A172 (cell line): ENCODE measurements at places on chromosomes 7 and 10.

- DNase-seq, result peak; percentile 86
Observed at GRCh38 chr7:109003742-109004141, 434.1 kb downstream of the DNAJB9 start.

DNA sequence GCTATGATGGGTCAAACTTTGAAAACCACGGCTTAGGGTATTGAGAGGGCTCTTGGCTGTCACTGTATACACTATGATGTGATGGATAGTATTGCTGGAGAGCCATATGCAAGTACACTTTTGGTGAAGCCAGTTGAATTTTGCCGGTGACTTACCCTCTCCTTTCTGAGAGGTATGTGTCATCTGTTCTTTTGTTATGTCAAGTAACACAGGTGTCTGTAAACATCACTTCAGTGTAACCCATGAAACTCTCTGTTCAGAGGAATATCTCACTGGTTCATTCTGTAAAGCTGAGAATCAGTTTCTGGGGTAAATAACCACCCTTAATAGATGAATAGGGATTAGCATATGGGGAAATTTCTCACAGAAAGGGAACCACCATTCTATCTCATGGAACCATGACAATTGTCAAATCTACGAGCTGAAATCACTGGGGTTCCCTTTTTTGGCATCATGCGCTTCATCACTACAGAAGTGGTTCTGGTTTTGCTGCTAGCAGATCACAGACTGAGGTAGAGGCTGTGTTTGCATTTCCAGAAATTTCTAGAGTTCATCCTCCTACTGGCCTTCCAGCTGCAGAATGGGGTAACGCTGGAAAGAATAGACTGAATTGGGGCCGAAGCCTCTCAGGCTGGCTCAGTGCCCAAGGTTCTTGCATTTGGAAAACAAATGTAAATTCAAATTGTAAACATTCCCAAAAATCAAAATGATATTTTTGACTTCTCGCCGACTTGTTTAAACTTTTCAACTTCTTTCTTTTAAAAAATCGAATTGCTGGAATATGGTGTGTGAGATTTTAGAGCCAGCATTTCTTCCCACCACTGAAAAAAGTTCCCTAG, 83.3 kb upstream of the CREB5 start:
- no peak for DNase-seq

GRCh38 chr7:22210355-22210754, 146.6 kb downstream of the RAPGEF5 start:
- DNase-seq, result peak; percentile 60

DNA sequence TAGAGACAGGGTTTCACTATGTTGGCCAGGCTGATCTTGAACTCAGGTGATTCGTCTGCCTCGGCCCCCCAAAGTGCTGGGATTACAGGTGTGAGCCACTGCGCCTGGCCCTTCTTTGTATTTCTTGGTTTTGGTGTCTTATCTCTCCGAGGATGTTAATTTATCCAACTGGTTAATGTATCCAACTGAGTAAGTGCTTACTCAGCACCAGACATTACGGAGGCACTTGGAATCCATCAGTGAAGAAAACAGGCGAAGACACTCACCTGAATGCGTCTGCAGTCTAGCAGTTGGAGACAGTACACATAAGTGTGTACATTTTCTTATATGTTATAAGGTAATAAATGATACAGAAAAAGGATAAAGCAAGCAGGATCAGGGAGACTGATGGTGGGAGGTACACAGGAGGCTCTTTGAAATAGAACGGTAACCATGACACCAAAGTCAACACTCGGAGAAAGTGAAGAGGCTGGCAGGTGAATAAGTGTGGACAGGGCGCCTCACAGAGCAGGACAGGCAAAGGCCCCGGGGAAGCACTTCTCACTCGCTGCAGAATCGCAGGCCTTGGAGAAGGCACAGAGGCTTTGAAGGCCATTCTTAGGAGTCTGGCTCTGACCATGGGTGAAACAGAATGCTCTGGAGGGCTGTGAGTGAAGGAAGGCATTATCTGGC, 73.1 kb downstream of the LANCL2 start:
- no peak for DNase-seq

- no peak for DNase-seq
Observed at GRCh38 chr10:6916601-6917000, 336.5 kb upstream of the PRKCQ start.

GRCh38 chr10:104307576-104308438, 30.5 kb downstream of the ITPRIP start:
- DNase-seq, result no peak

GRCh38 chr10:78260141-78260540, 226.5 kb downstream of the RPS24 start:
- DNase-seq, result no peak

DNA sequence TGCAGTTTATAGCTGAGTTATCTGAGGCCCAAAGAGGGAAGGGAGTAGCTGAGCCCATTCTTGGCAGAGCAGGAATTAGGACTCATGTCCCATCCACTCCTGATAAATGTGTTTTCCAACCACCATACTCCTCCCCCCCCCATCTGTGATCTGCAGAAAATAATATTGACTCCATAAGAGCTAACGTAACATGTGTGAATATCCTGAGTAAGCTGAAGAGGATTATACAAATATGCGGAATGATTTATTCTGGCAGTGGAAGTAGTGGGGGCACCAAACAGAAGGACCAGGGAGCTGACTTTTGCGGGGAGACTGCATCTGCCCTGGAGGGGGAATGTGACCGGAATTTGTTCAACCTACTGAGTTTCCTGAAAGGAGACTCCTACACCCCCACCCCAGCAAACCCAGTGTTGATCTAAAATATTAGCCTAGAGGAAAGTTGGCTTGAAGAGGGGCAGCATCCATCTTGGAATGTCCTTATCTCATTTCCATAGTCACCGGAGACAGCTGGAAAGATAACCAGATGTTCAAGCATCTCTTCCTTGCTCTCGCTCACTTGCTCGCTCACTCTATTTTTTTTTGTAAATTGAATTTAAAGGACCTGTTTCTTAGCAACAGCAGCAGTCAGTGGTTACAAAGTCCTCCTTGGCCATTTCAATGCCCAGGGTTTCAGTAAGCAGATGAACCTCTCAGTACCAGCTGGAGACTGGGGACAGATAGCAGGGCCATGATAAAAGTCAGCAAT, 114.7 kb downstream of the RPS24 start:
- no peak for DNase-seq

GRCh38 chr10:126376956-126377355, 11.3 kb downstream of the ADAM12 start:
- DNase-seq, result peak; percentile 74

DNA sequence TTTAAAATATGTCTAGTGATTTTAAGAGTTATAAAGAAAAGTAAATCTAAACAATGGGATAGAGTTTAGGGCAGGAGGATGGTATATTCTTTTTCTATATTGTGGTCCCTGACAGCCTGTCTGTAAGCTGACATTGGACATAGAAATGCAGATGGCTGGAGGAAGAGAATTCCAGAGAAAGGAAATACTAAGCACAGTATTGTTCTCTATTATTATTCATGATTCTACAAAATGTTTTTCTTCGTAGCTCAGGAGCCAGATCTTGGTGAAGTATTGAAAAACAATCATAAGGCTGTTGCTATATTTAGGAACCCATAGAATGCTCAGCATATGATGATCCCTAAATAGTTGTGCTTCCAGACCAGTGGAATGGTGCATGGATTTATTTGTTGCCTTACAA, 117.0 kb upstream of the FAM3C start:
- no peak for DNase-seq

DNA sequence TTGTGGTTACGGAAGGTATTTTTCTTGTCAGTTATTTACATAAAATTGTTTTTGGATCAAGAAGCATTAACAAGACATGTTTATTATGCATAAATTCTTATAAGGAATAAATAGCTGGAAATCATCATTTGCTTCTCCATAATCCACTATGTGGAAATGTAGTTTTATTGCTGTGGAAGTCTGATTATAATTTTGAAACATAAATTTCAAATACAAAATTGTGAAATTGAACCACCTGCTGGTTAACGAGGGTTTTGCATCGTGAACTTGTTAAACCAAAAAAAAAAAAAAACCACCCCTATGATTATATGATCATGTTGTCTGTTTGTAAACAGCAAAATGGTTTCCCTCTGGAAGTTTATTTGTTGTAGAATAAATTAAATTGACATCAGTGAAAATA, 25.9 kb downstream of the ABRAXAS2 start:
- no peak for DNase-seq

GRCh38 chr10:120365872-120366271, 91.2 kb upstream of the PLPP4 start:
- DNase-seq, result peak; percentile 64

DNA sequence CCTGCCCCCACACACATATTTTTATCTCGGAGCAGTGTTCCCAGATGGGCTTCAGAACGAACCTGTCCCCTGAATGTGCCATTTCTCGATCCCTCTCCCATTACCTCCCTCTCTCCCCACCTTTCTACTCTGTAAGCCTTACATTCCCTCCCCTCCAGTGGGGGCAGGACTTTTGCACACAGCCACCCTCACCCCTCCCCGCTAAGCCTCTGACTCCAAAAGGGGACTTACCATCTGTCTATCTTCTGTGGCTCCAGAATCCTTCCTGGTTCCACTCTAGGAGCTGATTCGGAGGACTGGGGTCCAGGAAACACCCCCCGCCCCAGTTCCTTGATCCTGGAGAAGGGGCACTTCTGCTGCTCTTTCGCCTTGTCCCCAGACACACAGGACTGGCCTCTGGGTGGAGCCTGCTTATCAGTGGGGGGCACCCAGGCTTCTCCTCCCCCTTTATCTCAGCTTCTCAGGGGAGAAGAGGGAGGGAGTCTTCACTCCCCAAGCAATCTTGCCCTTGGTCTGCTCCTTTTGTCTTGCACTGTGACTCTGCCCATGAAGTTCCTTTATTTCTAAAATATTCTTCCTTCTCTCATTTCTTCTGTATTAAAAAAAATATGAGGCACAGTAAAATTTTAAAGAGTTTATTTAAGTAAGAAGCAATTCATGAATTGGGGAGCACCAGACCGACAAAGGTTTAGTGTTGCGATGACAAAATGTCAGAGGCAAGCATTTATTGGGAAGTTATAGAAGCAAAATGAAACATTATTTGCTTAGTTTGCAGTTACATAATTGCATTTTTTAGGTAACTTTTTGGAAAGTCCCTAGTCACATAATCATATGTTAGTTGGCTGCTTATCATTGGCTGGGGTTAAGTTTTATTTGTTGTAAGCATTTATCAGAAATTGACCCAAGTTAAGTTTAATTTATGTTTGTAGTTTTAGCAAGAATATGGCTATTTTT, at the start of gene KEL:
Gene KEL, minus strand, starts transcription at position 391 of the 954 bp plus-strand sequence. Its CDS starts 157 bp downstream, at position 234.
- no peak for DNase-seq

DNA sequence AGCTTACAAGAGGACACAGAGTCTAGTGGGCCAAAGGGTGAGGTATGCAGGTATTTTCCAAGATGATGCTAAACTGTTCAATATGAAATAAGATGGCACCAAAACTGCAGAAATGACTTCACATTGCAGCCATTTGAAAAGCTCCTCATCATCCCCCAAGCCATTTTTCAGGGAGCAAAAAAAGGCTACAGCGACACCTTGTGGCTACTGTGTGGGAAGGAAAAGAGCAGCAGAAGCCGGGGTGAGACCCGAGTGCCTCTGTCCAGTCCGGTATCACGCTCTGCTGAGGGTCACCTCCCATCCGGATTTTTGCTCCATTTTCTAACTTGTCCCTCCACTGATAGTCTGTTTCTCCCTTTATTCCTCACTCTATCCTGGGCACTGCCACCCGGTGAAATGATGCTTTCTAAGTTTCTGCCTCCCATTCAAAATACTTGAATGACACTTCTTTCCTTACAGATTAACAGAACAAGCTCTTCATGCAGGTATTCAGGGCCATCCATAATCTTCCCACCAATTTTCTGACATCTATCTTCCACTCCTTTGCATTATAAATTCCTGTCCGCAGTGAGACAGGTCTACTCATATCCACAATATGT, 220.2 kb downstream of the DGKI start:
- peak; percentile 53 for DNase-seq
